A549 treated with DMSO at 1 μM for 4 hours (cell line): ENCODE measurements at places on chromosomes 12 and 14. TPM values are rescaled to one million over a fixed set of nuclear protein-coding genes. Genes with fewer than 3 reads are reported as not detected.

Gene FGF6
- not detected in 5 replicates for total RNA-seq

Gene ST8SIA1
- total RNA-seq = 0.07 to 0.30 TPM (median 0.11 TPM) in 5 replicates

Gene ABCD2
- total RNA-seq = not detected in 5 replicates

Gene PLXNC1
- total RNA-seq = 0.07 to 0.23 TPM (median 0.07 TPM) in 4 of 5 replicates, not detected in the other

Gene SIRT4
- 0.45 to 1.6 TPM (median 0.94 TPM) in 5 replicates for total RNA-seq

Gene C12orf50
- total RNA-seq = 0.07 to 0.10 TPM (median 0.08 TPM) in 4 of 5 replicates, not detected in the other

Gene RPGRIP1
- total RNA-seq = 0.24 to 0.54 TPM (median 0.26 TPM) in 5 replicates

Gene RAPGEF3
- 0.43 to 1.2 TPM (median 0.80 TPM) in 5 replicates for total RNA-seq

Gene TMBIM4
- 51.2 to 60.9 TPM (median 56.4 TPM) in 5 replicates for total RNA-seq

Gene REP15
- total RNA-seq = 0.22 to 0.78 TPM (median 0.49 TPM) in 5 replicates

Gene ART4
- not detected in 5 replicates for total RNA-seq

Gene ZBTB42
- 2.5 to 3.7 TPM (median 3.0 TPM) in 5 replicates for total RNA-seq

Gene ADAM21
- 0.06 TPM in 2 of 5 replicates, not detected in the others for total RNA-seq

Gene AVPR1A
- 0.02 to 0.05 TPM (median 0.02 TPM) in 3 of 5 replicates, not detected in the others for total RNA-seq

Gene GUCY2C
- total RNA-seq = 0.02 to 0.06 TPM (median 0.03 TPM) in 3 of 5 replicates, not detected in the others

Gene GSC
- 0.27 to 0.55 TPM (median 0.37 TPM) in 5 replicates for total RNA-seq

Gene COCH
- 22.5 to 27.7 TPM (median 26.0 TPM) in 5 replicates for total RNA-seq

Gene NPAS3
- total RNA-seq = not detected in 5 replicates

Gene CD69
- total RNA-seq = 0.26 TPM in 1 of 5 replicates, not detected in the others

Gene KCNH3
- total RNA-seq = 2.6 to 3.3 TPM (median 3.0 TPM) in 5 replicates

Gene MGP
- total RNA-seq = 0.15 TPM in 1 of 5 replicates, not detected in the others

Gene CRADD
- 9.6 to 15.8 TPM (median 10.9 TPM) in 5 replicates for total RNA-seq

Gene ALKBH1
- total RNA-seq = 13.6 to 17.8 TPM (median 17.2 TPM) in 5 replicates

Gene OTUB2
- total RNA-seq = 4.2 to 6.7 TPM (median 5.0 TPM) in 5 replicates

Gene NGDN
- 64.5 to 68.9 TPM (median 66.7 TPM) in 5 replicates for total RNA-seq

Gene FICD
- total RNA-seq = 3.1 to 3.6 TPM (median 3.5 TPM) in 5 replicates

Gene ZBTB39
- 5.3 to 6.6 TPM (median 6.4 TPM) in 5 replicates for total RNA-seq

Gene LUM
- 0.13 to 0.46 TPM (median 0.19 TPM) in 5 replicates for total RNA-seq

Gene ACSM4
- not detected in 5 replicates for total RNA-seq

Gene KLRC2
- 1.2 to 2.0 TPM (median 1.4 TPM) in 5 replicates for total RNA-seq

Gene ADCY4
- not detected in 5 replicates for total RNA-seq

Gene RNASE2
- total RNA-seq = not detected in 5 replicates

Gene PRKD1
- total RNA-seq = 2.0 to 3.0 TPM (median 2.6 TPM) in 5 replicates
